ENCODE measurements at places on chromosomes 6 and 20.

DNA sequence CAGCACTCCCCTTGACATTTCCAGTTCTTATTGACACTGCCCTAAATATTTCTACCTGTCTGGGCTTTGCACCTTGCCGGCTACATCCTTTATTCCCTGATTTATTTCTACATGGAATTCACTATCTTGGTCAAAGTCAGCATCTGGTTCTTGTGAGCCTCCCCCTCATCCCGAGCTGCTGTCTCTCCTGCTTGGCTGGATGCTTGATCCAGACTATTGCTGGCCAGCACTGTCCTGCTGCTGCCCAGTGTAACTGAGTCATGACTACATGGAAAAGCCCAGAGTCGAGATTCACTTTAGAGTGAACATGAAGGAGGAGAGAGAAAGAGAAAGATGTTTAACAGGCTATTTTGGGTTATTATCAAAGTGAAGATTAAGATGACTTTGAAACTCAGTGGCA is 142.2 kb downstream of the OPN5 start:
- no peak for DNase-seq

DNA sequence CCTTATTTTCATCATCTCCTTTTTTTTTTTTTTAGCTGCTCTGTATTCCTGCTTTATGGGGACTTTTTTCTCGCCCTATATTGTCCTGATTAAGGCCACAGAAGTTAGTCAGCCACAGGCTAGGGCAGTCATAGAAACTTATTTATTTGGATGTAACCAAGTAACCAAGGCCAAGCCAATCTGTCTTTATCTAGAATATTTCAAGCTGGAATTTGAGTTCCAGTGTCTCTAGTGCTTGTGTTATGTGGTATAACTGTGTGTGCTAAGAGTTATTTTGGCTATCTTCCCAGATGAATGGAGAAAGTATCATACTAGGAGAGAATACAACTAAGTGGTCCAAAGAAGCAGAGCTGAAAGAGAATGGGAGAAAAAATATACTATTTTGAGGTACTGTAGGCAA is 751.5 kb downstream of the CBLN4 start:
- no peak for DNase-seq

DNA sequence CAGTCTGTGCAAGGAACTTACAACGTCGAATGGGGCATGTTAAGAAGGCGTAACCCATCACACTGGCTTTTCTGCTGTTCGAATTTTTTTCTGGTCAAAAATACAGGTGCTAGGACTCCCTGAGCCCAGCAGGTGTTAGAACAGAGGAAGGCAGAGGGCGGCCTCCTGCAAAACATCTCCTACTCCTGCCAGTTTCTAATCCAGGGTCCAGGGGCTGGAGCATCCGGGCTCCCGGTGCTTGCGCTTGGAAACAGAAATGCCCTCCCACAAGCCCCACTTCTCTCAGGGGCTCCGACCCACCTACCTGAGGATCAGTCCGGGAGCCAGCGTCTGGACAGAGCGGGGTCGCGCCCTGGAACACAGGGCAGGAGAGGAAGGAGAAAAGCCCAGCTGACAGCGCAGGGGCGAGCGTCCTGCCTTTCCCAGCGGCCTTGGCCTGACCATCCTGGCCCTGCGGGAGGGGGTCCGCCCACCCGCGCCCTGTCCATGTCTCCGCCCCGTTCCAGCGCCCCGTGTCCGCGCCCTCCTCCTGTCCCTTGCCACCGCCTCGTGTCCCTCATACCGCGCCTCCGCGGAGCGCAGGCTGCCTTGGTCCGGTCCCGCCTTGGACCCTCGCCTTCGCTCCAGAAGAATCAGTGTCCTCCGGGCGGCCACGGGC is 14.8 kb upstream of the LPA start:
- DNase-seq: no peak

DNA sequence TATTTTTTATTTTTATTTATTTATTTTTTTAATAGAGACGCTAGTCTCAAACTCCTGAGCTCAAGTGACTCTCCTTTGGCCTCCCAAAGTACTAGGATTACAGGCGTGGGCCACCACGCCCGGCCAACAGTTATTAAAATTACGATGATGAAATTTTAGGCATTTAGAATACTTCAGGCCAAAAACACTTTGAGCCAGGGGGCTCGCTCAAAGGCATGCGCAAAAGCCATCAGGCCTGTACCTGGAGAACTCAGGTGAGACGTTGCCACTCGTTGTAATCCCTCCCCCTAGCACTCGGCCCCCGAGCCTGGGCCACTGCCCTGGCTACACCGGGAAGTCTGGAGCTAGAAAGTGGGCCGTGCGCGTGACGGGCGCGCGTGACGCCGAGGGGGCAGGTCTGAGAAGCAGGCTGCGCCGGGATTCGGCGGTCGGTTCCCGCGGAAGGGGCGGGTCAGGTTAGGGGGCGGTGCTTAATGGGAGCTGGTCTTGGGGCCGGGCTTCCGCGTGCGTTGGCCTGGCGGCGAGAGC is 337 bp upstream of the CBFA2T2 start:
- DNase-seq: peak; percentile 98

- DNase-seq: no peak
Observed at GRCh38 chr6:140586426-140587061, 1212.1 kb upstream of the CITED2 start.

GRCh38 chr6:167778497-167779128 is 48.1 kb upstream of the AFDN start:
- DNase-seq: no peak

DNA sequence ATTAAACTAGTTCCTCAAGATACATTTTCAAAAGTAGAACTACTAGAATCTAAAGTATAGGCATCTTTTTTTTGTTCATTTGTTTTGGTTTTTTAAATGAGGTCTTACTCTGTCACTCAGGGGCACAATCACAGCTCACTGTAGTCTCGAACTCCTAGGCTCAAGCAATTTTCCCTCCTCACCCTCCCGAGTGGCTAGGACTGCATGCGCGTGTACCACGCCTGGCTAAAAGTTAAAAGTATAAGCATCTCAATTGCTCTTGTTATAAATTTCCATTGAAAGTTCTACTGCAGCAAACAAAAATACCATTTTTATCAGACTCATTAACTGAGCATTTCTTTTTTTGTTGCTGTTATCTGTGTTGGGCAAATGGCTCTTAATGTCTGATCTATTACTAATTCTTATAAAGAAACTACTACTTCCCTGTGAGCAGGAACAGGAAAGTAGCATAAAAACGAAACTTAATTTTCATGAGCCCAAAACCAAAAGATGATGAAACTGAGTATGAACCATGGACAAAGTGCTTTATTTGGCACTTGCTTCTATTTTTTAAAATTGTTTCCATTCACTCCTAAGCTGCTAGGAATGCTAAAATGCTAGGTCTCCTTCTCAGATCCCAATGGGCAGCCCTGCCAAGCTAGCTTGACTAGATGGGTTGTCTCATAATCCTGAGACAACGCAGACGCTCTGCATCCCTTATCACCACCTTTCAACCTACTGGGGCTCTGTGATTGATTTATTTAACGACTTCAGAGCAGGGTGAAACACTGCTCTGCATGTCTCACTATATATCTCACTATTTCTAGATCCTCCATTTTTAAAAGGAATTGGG is 36.9 kb downstream of the TRPC4AP start:
- DNase-seq: no peak

- DNase-seq: no peak
Observed at GRCh38 chr6:156787569-156788492, 10.7 kb downstream of the ARID1B start.

DNA sequence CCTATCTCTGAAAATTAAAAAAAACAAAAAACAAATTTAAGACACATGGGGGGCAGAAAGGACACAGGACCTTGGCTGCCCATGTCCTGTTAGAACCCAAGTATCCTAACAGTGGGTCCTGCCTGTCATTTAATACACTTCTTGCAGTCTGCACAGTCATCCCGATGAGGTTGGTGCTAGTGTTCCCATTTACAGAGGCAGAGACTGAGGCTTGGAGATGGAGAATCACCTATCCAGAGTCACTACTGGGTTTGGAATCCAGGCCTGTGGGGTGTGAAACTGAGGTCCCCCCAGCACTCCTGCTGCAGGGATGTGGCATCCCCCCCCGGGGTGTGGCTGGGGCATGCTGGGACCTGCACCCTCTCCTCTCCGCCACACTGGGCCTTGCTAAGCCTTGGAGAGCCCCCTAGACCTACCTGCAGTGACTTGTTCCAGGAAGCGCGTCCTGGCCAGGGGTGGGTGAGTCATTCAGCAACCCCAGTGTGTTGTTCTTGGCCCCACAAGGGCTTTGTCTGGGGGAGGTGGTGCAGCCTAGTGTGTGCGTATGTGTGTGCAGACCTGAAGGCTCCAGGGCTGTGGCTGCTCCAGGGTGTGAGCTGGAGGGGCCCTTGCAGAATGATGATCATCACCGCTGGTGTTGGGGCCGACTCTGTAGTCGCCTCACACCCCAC is 49.7 kb downstream of the BCAS4 start:
- DNase-seq: peak; percentile 80

DNA sequence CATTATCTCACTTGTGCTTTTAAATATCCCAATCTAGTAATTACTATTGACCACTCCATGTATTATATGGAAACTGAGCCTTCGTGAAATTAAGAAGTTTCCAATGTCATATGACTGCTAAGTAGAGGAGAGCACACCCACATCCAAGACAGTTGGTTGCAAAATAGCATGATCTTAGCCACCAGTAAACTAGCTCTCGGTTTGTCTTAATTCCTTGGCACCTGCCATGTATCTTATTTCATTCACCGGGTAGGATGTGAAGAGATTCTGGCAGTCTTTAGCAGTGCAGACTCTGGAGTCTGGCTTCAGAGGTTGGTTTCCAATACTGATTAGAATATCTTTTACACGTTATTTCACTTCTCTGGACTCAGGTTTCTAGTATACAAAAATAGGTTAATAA is 270.3 kb downstream of the LAMA2 start:
- no peak for DNase-seq

- DNase-seq: no peak
Observed at GRCh38 chr20:58160451-58161061, 67.9 kb downstream of the ANKRD60 start.

DNA sequence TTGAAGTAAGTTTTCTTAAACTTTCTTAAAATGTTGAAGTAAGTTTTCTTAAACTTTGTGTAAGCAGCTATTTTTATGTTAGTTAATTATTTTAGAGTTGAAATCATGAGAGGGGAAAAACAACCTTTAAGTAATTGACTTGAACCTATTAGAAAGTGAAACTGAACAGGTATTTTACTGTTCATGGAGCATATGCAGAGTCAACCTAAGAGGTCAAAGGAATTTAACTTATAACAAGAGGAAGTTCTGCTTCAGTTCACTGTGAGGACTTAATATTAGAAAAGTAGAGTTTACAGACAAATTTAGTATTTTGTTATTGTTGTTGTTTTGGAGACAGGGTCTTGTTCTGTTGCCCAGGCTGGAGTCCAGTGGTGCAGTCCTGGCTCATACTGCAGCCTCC is 38.0 kb downstream of the CDYL start:
- no peak for DNase-seq

DNA sequence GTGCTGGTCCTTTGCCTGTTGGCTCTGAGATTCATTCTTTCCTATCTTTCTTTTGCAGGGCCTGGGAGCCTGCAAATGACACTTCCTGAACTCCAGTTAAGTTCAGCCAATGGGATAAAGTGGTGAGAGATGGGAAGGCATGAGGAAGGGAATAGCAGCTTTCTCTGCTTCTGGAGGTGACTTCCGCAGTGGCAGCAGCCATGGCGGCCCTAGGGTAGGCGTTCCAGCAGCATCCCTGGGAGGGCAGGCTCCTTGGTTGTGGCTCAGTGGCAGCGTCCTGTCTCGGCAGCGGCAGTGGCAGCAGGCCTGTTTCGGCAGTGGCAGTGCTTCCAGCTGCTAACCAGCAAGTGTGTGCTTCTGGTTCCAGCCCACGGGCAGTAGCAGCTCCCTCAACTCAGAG is 7.3 kb upstream of the MDFI start:
- DNase-seq: no peak

DNA sequence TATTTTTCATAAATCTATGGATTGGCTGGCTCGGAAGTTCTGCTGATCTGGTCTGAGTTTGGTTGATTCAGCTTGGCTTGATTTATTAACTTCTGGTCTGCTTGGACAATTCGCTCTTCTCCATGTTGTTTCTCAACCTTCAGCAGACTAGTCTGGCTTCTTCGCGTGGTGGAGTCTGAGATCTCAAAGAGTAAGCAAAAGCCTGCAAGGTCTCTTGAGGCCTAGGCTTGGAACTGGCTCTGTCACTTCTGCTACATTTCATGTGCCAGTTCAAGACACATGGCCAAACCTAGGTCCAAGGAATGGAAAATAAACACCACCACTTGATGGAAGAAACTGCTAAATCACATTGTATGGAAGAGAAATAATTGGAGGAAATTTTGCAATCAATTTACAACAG is 115.1 kb upstream of the JAG1 start:
- DNase-seq: no peak

DNA sequence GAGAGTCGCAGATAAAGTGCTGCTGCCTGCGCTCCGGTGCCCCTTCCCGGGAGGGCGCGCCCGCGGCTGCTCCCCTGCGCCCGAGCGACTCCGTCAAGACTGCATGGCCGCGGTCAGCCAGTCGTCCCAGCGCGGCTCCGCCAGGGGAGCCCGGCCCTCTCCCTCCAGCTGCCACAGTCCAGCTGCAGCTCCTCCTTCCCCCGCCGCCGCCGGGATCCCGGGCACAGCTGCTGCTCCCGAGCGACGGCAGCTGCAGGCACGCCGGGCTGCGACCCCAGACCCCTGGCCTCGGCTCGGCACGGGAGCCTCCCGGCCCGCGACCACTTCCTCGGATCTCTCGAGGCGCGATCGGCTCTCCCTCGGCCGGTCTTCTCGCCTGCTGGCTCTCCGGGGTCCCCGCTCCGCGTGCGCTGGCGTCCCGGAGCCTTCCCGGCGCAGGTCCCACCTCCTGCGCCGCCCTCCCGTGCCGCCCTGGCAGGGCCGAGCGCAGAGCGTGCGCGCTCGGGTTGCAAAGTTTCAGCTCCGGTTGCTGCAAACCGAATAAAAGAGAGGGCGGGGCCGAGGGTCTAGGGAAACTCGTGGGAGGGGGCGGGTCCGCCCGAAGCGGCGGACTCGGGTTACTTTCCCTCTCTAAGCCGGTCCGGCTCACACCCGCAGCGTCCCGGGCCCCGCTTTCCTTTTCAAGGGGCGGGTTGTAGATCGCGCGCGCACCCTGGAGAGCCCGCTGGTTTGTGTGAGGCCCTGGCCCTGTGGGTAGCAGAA is at the start of gene CNKSR3:
CNKSR3 (minus strand) TSS at position 542 of the 762 bp plus-strand sequence. CDS start 571 bp downstream, outside the sequence.
- DNase-seq: peak; percentile 81

GRCh38 chr20:47529840-47530239 is 28.2 kb downstream of the NCOA3 start:
- DNase-seq: no peak

DNA sequence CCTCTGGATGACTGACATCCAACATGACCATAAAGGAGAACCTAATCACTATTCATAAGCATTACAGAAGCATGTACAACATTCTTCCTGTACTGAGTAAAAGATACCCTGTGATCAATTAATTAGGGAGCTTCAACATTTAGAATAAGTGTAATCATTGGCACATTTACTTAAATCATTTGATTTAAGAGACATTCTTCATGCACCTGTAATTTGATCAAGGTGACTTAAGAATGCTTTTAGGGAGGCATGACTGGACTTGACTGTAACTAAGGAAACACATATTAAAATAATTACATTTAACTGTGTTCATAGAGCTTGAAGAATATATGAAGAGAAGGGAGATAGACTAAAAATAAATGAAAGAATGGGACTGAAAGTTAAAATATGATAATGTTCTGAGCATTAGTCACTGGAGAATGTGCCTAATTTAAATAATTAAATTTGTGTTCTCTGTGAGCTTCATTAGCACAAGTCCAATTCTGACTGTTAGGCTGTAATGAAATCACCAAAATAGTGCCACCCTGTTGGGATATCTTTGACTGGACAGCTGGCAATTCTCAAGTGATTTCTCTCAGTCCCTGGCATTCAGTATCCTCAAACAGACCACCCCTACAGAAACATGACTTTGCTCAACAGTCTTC is 295.5 kb upstream of the ADGRB3 start:
- DNase-seq: no peak

- DNase-seq: no peak
Observed at GRCh38 chr20:46705378-46705729, 4.1 kb upstream of the SLC2A10 start.

Data from hepatic stellate cell (primary cell).